ENCODE measurements at places on chromosomes 11 and 22.

DNA sequence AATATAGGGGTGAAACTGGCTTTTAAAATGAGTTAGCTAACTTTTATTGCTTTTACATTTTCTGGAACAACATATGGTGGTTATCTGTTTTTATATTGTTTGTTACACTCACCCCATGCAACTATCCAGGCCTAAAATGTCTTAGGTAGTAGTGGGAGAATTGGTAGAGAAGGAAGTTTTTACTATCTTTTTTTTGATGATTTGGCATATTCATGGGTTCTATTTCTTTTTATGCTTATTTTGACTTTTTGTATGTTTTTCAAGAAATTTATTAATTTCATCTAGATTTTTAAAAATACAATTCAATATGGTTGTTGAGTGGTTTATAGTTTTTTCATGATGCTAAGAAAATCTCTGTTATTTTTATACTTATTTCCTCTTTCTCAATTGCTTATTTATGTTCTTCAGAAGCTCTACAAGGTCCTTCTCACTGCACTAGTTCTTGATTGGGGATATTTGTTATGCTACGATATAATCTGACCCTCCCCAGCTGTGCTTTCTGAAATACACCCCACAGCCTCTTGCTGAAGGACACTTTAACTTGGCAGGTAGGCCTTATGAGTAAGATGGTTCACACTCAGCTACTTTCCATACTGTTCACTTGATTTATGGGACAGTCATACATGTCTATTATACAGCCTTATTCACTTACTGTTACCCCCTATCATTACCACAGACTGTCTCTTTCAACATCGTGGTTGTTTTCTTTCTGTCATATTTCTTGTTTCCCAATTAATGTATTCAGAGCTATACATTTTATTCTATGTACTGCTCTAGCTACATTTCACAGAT lies 431.2 kb downstream of the METTL15 start:
- no peak for DNase-seq

DNA sequence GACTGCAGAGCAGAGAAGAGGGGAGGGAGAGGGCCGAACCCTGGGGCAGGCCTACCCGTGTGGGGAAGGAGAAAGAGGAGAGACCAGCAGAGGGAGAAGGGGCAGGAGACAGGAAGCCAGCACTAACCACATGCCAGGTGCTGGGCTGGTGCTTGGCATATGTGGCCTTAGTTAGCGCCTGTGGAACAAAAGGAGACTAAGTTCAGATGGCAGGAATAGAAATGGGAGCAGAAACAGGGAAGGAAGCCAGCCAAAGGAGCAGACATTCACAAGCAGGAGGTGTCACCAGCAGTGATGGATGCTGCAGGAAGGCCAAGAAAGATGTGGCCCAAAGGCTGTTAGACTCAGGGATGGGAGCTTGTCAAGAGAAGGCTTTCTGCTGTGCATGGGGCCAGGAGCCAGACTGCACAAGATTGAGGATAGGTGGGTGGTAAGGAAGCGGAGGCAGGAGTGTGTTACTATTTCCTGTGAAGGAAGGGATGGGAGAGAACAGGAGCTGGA lies 26.7 kb downstream of the TREH start:
- no peak for DNase-seq

- no peak for DNase-seq
Measured at GRCh38 chr11:34508524-34508923, 5.1 kb downstream of the ELF5 start.

- no peak for DNase-seq
Measured at GRCh38 chr22:19845054-19845722, 9.5 kb downstream of the GNB1L start.

- DNase-seq: no peak
Measured at GRCh38 chr22:22976033-22976922, 88.7 kb downstream of the IGLL5 start.

DNA sequence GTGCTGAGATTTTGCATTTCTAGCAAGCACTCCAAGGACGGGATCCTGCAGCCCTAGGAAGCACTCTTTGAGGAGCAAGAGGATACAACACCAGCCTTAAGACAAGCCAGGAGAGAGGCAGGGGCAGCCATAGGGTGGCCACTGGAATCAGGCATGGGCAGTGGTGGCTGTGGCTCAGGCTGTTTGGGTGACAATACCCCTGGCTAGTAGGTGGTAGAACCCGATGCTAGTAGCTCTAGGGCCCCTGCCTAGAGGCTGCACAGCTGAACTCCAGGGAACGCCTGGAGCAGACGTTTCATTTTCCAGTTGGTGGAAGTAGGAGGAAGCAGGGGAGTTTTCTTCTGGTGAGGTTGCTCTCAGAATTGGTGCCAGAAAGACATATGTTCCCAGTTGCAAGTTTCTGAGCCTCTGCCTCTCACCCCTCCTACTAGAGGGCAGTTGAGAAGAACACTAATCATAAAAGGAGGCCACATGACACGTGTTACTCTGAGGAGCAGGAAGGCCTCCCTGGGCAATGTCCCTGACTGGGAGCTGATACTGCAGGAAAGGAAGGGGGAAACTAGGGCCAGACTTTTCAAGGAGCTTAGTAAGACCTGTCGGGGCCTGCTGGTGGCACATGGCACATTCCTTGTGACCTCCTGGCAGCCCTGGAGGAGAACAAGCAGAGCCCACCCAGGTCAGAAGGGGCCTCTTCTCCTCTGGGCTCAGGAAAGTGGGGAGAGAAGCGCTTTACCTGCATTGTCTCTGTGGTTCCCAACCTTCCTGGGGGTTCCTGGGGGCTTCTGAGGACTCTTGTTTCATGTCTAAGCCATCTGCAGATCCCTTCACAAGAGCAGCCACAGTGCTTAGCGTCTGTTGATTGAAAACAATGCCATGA lies 56.6 kb upstream of the DRD2 start:
- no peak for DNase-seq

DNA sequence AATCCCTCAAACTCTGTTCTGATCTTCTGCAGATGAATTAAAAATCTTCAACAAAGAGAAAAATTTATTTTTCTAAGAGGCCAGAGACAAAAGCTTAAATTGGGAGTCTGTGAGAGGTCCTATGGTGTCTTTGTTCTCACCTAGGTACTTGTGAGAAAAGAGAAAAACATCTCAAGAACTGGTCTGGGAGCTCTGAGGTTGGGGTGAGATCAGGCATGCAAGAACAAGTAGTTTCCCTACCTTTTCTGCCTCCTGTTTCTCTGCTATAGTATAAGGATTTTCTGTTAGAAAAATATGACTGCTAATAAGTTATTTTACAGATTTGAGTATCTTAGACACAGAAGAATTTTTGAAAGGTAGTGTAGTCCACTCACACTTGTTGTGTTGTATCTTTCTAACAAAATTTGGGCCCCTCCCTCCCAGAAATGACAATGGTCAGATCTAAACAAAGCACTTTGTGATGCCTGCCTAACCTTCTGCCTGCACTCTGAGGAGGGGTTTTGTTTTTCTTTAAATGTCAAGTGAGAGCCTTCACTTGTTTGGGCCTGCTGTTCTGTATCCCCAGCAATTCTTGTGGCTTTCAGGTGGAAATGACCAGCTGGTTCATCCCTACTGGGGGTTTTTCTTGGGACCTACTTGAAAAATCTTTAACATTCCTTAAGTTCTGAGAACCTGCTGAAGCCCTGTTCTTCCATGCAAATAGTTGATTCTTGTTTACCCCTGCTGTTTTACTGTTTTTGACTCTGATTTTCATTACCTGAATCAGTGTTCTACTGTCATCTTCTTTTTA lies 13.6 kb upstream of the OR51S1 start:
- no peak for DNase-seq

GRCh38 chr22:35684270-35684700 lies 33.4 kb upstream of the APOL5 start:
- DNase-seq: no peak

GRCh38 chr11:107780136-107780535 lies 68.3 kb upstream of the SLN start:
- DNase-seq: no peak

- DNase-seq: no peak
Measured at GRCh38 chr22:38952281-38952993, 5.0 kb upstream of the APOBEC3A start.

GRCh38 chr22:42868751-42869251 lies 11.7 kb upstream of the ARFGAP3 start:
- DNase-seq: no peak

DNA sequence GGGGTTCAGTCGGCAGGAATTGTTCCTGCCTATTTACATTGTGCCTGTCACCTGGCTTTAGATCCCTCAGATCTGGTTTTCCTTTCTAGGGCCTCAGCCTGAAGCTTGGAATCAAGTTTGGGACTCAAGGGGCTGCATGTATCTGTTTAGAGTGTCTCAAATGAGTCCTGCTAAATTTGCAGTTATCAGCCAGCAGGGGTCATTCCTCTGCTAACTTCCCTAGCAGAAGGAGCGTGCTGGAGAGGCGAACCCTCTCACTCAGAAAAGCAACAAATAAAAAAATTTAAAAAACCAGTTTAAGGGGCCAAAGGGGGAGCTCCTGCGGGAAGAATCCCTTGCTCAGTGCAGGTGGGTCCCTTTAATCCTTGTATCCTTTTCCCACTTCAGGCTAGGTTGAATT lies 1220.2 kb downstream of the JRKL start:
- no peak for DNase-seq

DNA sequence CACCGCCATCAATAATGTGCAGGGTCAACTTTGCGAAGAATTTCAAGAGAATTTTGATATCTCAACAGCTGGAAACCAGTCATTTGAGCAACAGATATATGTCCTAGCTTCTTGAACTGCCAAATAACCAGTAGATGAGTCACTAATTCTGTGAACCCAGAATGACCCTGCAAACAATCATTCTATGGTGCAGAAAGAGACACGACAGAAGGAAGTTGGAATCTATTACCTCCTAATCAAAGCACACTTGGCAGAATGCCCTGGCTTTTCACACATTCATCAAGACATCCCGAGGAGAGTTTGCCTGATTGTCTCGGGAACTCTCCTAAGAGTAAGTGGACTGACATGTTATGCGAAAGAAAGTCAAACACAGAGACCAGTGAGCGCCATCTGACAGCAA lies 621.1 kb downstream of the OPCML start:
- no peak for DNase-seq

- no peak for DNase-seq
Measured at GRCh38 chr11:128532016-128532571, 55.3 kb downstream of the ETS1 start.

DNA sequence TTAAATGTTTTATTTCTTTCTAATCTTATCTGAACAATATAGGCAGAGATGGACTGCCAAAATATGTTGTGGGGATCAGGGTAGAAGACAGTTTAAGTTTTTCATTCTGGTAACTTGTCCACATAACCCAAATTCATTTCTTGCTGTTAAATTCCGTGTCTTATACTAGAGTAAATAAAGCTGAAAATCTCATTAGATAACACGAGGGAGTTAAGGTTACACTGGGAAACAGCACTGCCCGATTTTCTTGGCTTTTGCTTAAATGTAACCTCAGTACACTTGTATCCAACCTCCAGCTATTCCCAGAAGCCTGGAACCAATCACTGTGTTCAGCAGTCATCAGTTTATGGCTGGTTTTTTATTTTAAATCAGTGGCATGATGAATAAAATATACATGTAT lies 48.2 kb downstream of the MICAL3 start:
- DNase-seq: no peak

- DNase-seq: no peak
Measured at GRCh38 chr11:82183346-82183745, 550.3 kb downstream of the FAM181B start.

- no peak for DNase-seq
Measured at GRCh38 chr11:79249295-79249993, 191.4 kb downstream of the TENM4 start.

GRCh38 chr11:118806400-118806799 lies 15.4 kb upstream of the DDX6 start:
- no peak for DNase-seq

DNA sequence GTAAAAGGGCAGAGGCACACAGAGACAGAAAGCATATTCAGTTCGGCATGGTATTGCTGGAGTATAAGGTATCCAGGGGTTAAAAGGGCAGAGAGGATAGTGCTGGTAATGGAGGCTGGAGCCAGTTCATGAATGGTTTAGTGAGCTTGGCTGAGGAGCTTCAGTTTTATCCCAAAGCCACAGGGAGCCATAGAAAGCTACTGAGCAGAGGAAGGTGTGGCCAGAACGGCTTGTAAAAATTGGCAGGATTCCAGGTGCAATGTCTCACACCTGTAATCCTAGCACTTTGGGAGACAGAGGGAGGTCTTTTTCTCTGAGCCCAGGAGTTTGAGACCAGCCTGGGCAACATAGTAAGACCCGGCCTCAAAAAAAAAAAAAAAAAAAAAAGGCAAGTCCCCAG lies 186.1 kb downstream of the MYO18B start:
- DNase-seq: no peak

DNA sequence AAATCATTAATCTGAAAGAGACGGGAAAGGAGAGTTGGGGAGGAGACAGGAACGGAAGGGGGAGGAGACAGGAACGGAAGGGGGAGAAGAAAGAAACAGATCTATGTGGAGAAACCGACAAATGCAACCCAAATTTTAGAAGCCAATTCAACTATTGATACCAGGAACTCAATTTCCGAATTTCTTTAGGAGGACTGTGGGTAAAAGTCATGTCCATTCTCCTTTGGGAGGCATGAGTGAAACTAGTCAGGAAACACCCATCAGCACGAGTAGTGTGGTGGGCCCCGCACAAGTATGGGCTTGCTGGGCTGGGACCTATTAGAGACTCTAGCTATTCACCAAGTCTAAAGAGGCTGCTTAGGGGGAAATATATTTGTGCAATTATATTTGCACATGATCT lies 18.1 kb downstream of the ANO3 start:
- DNase-seq: no peak

GRCh38 chr11:65128182-65129145 lies 5.9 kb downstream of the SYVN1 start:
- no peak for DNase-seq

DNA sequence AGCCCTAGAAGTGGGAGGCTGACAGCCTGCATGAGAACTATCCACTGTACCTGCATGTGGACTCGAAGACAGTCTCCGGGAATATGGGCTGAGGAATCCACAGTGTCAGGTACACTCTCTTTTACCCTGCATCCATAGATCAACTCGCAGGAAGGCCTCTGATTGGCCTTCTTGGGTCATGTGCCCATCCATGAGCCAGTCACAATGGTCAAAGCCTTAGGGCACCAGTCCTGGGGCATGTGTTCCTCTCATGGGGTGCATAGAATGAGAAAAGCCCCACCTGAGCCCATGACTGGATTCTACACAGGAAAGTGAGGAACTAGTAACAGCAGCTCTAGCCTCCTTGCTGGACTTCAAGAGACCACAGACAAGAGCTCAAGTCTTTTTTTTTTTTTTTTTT lies 10.6 kb downstream of the ART1 start:
- no peak for DNase-seq
